Umbilical cord (tissue), 2 donors: ENCODE measurements at places on chromosomes 11 and 22. TPM values are rescaled to one million over a fixed set of nuclear protein-coding genes. Genes with fewer than 3 reads are reported as not detected.

C11orf97 gene
- not detected for total RNA-seq

TPBGL gene
- 0.24 TPM for total RNA-seq

BDNF gene
- total RNA-seq: 15.4 TPM

ACR gene
- total RNA-seq: not detected

ADORA2A gene
- 0.48 TPM for total RNA-seq

OR5T2 gene
- total RNA-seq: 4.3 TPM

SCO2 gene
- not detected for total RNA-seq

HEPN1 gene
- total RNA-seq: not detected

MUC2 gene
- under 0.01 TPM for total RNA-seq

P2RY2 gene
- total RNA-seq: 4.8 TPM

CD3D gene
- total RNA-seq: not detected

TMPRSS13 gene
- 0.72 TPM for total RNA-seq

TBX10 gene
- total RNA-seq: not detected

P2RX6 gene
- total RNA-seq: 3.4 TPM

SORL1 gene
- total RNA-seq: 18.1 TPM

NAALADL1 gene
- 4.1 TPM for total RNA-seq
